Glutamatergic neuron (in vitro differentiated cells): ENCODE measurements at places on chromosomes 4 and X.

- no peak for DNase-seq
Measured at GRCh38 chr4:62618042-62618441, 1417.9 kb downstream of the ADGRL3 start.

DNA sequence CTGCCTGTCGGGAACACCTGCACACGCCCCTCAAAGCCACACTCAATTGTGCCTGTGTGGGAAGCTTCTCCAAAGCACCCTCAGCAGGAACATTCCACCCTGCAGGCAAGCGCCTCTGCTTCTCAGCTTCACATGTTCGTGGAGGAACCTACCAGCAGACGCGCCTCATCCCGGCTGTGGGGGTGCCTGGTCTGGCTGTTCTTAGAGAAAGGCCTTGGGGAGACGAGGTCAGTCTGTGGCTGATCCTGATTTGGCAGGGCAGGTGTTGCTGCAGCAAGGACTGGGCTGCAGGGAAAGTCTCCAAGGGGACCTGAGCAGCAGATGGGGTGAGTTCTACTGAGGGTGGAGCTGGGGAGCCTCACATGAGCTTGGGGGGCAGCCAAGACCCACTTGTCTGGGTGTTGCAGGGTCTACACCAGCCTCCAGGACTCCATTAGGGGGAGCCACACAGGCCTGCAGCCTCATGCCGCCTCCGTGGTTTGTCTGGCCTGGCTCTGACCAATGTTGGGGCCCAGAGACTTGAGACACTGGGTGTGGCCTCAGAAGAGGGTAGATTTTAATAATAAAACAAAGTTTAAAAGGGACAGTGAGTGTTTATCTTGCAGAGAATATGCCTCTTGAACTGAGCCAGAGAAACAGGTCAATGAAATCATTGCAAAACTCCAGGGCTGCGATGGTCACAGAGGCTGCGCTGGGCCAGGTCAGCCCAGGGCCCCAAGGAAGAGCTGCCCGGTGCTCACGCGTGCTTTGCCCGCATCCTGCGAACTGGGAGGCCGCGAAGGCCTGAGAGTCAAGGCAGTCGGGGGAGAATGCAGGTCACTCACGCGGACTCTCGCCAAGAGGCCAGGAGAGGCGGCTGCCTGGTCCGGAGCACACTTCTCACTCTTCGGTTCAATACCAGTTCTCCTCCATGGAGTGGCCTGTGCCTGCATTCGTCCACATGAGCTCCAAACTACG is 21.1 kb downstream of the RNF212 start:
- no peak for DNase-seq

DNA sequence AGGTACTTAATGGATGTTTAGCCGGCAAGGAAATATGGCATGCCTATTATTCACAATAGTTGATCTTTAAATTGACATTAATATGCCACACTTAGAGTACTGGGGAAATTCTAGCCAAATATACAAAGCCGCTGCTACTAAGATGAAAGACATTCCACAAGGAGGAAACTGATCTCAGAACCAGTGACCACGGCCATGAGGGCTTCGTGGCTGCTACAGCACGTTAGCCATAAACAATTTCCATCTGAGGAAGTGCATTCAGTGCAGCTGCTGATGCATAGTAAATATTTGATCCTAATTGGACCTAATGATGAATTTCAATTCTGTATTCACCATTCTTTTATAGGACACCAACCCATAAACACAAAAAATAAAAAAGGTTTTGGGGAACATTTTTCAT is 59.1 kb downstream of the SORBS2 start:
- DNase-seq, result no peak

DNA sequence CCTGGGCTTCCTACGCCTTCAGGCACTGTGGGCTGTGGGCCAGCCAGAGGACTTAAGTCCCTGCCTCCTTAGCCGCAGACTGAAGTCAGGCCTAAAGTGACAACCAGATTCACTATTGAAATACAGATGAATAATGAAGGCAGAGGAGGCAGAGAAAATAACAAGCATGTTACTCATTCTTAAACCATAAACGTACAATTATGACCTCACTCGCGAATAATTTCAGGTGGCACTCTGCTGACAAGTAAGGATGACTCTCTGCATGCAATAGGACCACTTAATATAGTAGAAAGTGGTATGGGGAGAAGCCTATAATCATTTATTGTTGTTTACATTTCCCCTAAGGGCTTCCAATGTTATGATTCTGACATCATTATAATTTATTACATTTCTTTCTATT is 409.2 kb upstream of the FGF13 start:
- DNase-seq, result no peak

- no peak for DNase-seq
Measured at GRCh38 chrX:38347136-38347535, 5.3 kb upstream of the OTC start.

GRCh38 chr4:21688596-21689265 is 259.8 kb downstream of the KCNIP4 start:
- DNase-seq, result no peak

DNA sequence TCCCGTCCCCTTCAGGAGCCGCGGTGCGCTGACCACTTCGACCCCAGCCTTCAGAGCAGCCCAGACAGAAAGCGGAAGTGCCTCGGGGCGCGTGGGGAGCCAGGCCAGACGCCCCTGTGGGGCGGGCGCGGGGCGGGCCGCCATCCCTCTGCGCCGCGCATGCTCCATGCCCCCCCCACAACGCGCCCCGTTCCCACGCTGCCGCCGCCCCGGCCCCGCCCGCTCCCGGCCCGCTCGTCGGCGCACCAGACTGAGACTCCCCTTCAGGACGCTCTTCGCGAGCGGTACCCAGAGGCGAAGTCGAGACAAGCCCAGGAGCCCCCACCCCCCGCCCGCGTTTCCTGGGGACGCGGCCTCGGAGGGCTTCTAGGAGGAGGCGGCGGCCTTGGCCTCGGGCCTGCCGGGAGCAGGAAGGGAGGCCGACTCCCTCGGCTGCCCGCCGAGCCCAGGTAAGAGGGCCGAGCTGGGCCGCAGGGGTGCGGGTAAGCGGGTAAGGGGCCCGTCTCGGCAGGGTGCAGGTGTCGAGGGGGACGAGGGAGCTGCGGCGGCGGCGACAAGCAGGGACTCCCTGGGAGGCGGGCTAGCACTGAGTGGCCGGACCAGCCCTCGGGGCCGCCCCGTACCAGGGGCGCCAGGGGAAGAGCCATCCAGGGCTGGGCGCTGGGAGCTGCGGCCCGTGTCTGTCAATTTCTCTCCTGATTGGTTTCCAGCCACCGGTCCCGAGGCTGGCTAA is at the start of gene ZFP92:
Gene ZFP92, plus strand, starts transcription at position 218 of the 733 bp plus-strand sequence. CDS start 6,851 bp downstream, outside the sequence.
- no peak for DNase-seq
